ENCODE measurements at places on chromosomes 3 and 15.

- no peak for DNase-seq
Observed at GRCh38 chr3:48464713-48465221, 18.2 kb downstream of the ATRIP start.

DNA sequence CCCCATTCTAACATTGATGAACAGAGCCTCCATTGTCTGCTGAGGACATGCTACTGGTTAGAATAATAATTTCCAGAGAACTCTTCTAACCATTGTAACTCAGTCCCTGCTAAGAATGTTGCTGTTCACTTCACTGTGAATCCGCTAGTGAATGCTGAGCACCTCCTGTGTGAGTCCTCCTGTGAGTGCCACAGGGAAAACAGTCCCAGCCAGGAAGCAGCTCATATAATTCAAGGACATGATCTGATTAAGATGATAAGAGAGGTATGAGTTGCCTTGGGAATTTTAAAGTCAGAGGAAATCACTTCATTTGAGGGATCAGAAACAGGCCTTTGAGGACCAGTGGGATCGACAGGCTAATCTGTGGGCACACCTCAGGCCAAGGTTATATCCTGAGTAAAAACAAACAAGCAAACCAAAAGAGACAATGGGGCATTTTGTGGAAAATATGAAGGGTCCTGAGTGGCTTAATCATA is 33.9 kb upstream of the GPR160 start:
- DNase-seq, result no peak

GRCh38 chr3:138493804-138494606 is 59.6 kb downstream of the ESYT3 start:
- DNase-seq, result no peak

GRCh38 chr3:115147329-115148141 is 447 bp upstream of the ZBTB20 start:
- DNase-seq, result peak; percentile 92

GRCh38 chr3:79765911-79766310 is 1.9 kb downstream of the ROBO1 start:
- DNase-seq, result no peak

GRCh38 chr15:66831801-66832390 is 129.9 kb downstream of the SMAD6 start:
- no peak for DNase-seq

GRCh38 chr15:37105889-37106288 is 5.5 kb upstream of the MEIS2 start:
- no peak for DNase-seq

- DNase-seq, result no peak
Observed at GRCh38 chr3:157190380-157190872, 30.5 kb upstream of the CCNL1 start.

- DNase-seq, result no peak
Observed at GRCh38 chr3:49790626-49791411, 4.5 kb upstream of the IP6K1 start.

GRCh38 chr3:65617209-65617608 is 421.5 kb downstream of the MAGI1 start:
- DNase-seq, result no peak

GRCh38 chr15:74421302-74422245 is 12.2 kb downstream of the SEMA7A start:
- no peak for DNase-seq

DNA sequence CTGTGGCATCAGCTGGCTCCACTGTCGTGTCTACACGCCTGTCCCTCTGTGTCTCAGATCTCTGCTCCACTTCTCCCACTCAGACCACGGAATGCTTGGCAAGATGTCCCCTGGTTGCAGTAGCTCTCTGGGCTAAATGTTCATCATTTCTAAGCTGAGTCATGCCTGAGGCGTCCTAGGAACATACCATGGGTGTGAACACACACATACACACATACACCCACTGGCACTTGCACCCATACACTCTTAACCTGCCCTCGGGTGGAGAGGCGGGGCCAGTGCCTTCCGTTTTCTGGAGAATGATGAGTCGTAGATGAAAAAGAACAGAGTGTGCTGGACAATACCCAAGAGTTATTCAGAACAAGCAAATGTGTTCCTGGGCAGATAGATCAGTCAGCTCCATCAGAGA is 72.4 kb downstream of the SENP2 start:
- no peak for DNase-seq

DNA sequence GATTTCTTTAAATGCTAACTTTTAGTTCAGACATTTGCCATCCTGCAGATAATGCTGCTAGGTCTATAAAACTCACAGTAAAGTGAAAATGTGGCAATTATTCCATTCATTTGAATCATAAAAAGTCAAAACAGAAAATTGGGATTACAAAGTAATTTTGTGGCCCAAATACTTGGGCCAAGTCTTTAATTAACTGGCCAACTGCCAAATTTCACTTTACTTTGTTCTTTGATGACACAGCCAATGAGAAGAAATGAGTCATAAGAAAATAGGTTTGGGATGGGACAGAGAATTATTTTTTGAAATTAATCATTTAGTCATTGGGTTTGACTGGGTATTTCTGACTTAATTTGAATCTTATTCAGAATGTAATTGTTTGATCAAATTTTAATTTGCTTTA is 89.8 kb upstream of the SLC2A2 start:
- no peak for DNase-seq

GRCh38 chr3:119769394-119770149 is 12.3 kb upstream of the NR1I2 start:
- DNase-seq, result no peak

DNA sequence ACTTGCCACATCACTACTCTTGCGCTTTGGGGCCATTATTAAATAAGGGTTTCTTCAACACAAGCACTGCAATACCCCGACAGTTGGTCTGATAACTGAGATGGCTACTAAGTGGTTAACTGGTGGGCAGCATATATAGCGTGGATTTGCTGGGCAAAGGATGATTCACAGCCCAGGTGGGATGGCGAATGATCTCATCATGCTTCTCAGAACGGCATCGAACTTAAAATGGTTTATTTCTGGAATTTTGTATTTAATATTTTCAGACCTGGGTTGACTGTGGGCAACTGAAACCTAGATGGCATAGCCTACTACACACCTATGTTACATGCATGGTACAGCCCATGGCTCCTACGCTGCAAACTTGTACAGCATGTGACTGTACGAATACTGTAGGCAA is 26.8 kb upstream of the TKT start:
- no peak for DNase-seq

DNA sequence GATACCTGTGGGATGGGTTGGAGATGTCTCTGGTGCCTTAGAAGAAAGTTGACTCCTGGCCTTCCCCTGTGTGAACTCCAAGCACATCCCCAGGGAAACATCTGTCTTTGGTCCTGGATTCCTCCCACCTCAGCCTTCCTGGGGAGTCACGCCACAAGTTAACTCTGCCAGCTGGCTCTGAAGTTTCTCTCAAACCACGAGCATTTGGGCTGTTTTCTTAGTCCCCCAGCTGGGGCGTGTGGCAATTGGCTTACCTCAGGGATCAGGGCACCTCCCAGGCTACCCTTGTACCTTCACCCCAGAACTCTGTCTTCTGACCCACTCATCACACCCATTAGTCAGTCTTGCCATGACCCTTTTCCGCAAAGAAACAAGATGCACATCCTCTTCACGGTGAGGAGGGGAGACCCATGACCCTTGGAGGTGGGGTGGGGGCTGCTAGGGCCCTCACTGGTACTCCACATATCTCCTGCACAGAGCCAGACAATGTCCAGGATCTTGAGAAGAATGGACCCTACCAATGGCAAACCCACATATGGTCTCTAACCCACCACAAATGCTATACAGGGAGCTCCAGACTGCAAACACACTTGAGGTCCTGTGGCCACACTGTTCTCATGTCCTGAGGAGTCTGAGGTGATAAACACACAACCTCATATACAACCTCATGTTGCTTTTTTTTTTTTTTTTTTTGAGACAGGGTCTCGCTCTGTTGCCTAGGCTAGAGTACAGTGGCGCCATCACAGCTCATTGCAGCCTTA is 3.9 kb downstream of the NEIL1 start:
- DNase-seq, result no peak

- DNase-seq, result no peak
Observed at GRCh38 chr15:49421991-49422390, 1.1 kb upstream of the FGF7 start.

GRCh38 chr3:101938262-101938847 is 89.0 kb downstream of the NFKBIZ start:
- DNase-seq, result no peak

DNA sequence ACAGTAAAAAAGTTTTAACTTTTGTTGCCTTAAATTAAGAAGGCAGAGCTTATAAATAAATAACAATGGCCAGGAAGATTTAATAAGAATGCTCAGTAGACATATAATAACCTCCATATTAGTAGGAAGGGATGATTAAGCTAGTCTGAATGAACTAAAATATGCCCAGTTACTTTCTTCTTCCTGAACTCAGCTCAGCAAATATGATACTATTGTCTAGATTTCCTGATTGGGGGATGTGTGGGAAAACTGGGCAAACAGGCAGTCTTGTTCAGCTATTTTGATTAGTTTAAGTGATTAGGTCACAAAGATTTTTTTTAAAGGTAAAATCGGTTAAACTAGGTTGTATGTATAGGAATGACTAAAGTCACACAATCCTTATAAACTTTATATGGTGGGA is 167.2 kb upstream of the SLC2A2 start:
- DNase-seq, result no peak

DNA sequence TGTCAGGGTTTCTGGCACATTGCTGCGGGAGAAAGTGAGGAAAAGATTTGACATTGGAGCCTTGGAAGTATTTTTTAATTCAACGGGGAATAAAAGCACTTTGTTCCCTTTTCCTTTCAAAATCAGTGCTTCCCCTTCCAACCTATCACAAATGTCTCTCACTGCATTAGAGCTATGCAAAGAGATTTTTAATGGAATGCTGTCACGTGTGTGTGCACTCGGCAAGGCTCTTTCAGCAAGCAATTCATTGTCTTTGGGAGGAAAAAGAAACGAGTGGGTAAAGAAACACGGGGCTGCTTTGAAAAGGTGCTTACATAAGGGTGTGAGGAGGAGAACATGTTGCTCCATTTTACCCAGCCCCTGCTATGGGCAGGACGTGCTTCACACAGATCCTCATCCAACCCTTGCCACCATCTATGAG is 490.4 kb upstream of the PROK2 start:
- DNase-seq, result no peak

DNA sequence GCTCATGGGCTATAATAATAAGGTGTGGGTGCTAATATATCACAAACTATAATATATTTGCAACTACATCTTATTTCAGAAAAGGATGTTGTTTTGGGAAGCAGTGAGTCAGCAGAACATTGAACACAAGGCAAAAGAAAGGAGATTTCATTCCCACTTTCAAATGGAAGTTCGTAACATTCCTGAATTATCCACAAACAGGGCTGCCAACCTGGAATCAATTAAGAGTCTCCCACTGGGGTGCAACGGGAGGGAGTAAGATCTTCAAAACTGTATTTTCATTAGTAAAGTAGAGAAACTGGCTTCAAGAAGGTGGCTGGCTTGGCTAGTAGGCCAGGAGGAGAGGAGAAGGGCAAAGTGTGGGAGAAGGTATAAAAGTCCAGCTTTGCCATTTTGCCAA is 479.6 kb downstream of the CNTN3 start:
- no peak for DNase-seq

DNA sequence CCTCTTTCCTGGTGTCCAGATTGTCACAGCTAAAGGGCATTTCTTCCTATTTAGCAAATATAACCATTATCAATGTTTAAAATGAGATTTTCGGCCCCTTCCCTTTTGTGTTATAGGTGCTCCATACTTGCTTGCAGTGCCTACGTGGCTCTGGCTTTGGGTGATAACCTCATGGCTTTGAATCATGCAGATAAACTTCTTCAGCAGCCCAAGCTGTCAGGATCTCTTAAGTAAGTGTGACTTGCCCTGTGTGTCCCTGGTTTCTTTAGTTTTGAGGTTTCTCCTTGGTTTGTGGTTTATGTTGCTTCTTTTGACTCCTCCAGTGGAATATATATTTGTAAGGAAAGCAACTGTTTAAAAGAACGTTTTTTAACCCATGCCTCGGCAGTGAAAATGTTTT is 58.5 kb upstream of the TRIM71 start:
- no peak for DNase-seq

GRCh38 chr3:176159796-176160195 is 1037.5 kb downstream of the TBL1XR1 start:
- no peak for DNase-seq

DNA sequence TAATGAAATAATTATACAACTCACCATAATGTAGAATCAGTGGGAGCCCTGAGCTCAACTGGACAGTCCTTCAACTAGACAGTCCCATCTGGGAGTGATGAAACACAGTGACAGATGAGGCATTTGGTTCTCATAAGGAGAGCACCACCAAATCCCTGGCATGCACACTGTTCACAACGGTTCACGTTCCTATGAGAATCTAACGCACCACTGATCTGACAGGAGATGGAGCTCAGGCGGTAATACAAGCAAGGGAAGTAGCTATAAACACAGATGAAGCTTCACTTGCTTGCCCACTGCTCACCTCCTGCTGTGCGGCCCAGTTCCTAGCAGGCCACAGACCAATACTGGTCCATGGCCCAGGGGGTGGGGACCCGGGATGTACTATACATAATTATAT is 17.0 kb downstream of the PRKAR2A start:
- no peak for DNase-seq

GRCh38 chr3:106172780-106173179 is 304.0 kb upstream of the CBLB start:
- no peak for DNase-seq

DNA sequence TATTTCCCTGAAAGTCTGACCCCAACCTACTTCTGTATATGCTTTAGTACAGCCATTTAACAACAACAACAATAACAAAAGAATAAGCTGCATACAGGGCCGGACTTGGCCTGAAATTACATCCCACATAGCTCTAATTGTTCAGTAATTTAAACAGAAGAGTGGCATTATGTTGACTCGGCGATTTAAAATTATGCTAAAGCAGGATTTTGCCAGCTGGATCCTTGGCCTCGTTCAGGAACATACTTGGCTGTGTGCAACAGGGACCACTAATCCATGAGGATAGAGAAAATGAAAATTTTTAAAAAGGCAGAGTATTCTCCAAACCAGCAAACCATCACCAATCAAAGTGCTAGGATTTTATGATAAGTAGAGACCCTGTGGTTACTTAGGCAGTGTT is 433.1 kb upstream of the RBMS3 start:
- DNase-seq, result no peak

DNA sequence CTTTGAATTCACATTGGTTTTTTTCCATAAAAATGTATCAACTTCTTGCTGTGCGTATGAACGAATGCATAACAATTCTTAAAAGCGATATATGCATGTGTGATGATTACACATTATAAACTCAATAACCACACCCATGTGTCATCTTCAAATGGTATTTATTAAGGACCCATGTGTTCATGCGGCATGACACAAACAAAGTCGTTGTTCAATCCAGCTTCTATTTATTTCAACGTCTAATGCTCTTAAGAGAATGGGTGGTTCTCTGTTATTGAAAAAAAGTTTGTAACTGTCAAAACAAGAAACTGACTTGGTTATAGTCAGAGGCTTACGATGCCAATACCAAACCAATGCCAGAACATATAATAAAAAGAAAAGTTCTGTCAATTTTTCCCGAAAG is 195.9 kb downstream of the FOXP1 start:
- no peak for DNase-seq
